T-helper 17 cell (primary cell): ENCODE measurements at places on chromosomes 5 and 9. TPM values are rescaled to one million over a fixed set of nuclear protein-coding genes. Genes with fewer than 3 reads are reported as not detected.

GRCh38 chr5:139908749-139909148 lies 113.1 kb downstream of the PSD2 start:
- H3K4me1 ChIP-seq = no peaks in the 10 kb centered on the region
- H3K36me3 ChIP-seq = peaks cover 2% of the 10 kb centered on the region
- peaks cover 6% of the 10 kb centered on the region for H3K27me3 ChIP-seq

- DNase-seq = no peak
- H3K27ac ChIP-seq = no peak overlapping the region
- peaks cover 23% of the 10 kb centered on the region for H3K27me3 ChIP-seq
- H3K4me1 ChIP-seq = no peaks in the 10 kb centered on the region
Measured at GRCh38 chr5:108546939-108547338, 165.0 kb upstream of the FBXL17 start.

The CLIC3 gene
- total RNA-seq = 2.1 TPM

The CORO2A gene
- total RNA-seq = 16.6 TPM

The SLCO6A1 gene
- not detected for total RNA-seq

The ZNF483 gene
- 21.2 TPM for total RNA-seq
